ENCODE measurements at places on chromosomes 3 and 15.

GRCh38 chr3:42640771-42641370, 12.6 kb upstream of the ZBTB47 start:
- DNase-seq: no peak

GRCh38 chr15:70281811-70282307, 184.1 kb upstream of the TLE3 start:
- no peak for DNase-seq

GRCh38 chr15:87099916-87100315, 1020.2 kb downstream of the AGBL1 start:
- DNase-seq: no peak

GRCh38 chr15:88299497-88299896, 43.0 kb upstream of the NTRK3 start:
- DNase-seq: no peak

Measured in stimulated activated CD8-positive, alpha-beta memory T cell treated with anti-CD3 and anti-CD28 coated beads, Interleukin-15, amount 100 ng/mL, for 4 hours (primary cell).